ENCODE measurements at places on chromosomes 2 and 18.

DNA sequence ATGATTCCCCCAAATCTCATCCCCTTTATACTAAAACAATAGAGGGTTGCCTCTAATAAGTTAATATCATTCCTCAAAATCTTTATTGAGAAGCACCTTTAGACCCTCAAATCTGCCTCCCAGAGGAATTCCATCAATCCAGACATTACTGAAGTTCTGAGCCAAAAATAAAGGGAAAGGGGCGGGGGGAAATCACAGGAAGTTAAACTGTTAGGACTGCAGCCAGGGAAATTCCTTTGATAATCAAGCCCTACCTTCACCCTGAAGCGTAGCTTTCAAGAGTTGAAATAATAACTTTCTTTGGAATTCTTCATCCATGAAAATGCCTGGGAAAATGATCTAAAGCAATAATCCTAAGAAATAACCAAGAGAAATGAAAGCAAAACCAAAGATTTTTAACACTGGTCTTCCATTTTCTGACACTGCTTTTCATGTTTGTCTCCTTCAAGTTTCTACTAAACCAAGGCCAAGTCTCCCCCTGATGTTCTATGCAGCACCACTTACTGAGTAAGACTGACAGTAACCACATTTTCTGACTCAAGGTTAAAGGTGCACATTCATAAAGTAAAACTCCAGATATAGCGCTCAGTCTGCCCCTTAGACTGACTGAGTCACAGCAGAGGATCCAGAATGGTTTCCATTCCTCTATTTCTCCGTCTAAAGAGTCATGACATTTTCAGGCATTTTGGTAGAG, 78.2 kb downstream of the TCF4 start:
- DNase-seq: no peak

DNA sequence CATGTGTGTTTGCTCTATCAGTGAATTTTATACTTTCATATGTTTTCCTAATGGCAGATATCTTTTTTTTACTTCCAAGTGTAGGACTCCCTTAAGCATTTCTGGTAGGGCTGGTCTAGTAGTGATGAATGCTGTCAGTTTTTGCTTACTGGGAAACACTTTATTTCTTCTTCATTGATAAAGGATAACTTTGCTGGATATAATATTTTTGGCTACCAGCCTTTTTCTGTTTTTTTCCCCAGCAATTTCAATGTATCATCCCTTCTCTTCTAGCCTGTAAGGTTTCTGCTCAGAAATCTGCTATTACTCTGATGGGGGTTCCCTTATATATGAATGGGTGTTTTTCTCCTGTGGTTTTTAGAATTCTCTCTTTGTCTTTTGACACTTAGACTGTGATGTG, 980.6 kb upstream of the PIK3C3 start:
- DNase-seq: no peak

DNA sequence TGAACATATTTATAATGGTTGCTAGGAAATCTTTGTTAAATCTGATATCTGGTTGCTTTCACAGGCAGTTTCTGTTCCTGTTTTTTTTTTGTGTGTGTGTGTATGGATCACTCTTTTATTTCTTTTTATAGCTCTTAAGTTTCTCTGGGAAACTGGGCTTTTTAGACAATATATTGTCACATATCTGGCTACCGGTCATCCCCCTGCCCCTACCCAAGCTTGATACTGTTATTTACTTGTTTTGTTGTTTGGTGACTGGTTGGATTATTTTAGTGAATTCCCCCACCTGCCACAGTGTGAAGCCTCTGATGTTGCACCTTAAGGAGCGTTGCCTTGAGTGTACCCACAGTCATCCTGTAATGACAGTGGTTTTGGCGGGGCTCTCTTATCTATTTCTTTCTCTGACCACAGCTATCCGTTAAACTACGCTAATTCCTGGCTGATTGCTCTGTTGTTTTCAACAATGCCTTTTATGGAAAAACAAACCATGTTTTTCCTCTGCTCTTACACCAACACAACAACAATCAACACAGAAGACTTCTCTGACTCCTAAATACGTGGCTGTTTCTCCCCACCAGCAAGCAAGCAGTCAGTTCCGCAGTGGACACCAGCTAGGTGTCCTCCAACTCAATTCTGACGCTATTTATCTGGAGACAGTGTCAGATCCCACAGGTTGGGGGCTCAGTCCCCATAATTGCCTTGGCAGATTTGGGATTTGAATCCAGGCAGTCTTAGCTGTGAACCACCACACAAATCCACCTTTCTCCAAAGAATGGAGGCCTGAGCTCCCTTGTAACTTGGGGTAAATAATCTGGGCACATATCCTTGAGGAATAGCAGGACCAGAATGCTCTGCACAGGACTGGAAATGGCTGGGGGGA, 10.9 kb downstream of the GNLY start:
- no peak for DNase-seq

DNA sequence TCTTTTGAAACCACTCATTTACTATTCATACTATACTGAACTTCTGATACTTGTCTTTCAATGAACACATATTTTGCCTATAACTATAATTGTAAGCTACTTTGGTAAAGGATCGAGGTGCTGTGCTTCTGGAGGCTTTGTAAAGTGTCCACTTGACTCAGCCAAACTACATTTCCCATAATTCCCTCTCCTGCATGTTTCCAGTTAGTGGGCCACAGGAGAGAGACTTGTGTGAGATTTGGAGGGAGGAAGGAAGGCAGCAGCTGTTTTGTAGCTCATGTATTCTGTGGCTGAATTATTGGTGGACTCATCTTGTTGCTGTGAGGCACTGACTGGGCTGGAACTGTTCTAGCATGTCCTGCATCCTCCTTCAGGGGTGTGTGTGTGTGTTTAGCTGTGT, 328.8 kb downstream of the ARL6IP6 start:
- DNase-seq: no peak

DNA sequence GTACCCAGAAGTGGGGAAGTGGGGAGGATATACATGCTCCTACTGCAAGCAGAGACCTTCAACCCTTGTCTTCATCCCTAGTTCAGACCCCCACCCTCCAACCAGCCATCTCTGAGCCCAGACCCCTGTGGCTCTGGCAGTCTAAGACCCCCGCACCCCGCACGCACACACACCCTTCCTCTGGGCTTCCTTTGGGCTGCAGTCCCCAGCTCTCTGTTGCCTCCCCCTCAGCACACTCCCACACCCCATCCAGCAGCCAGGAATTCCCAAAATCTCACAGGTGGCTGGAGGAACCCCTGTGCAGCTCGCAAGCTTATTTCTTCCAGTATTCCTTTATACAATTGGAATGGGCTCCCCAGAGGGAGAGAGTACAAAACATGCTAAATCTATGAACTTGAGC, 13.9 kb upstream of the GYPC start:
- DNase-seq: no peak

DNA sequence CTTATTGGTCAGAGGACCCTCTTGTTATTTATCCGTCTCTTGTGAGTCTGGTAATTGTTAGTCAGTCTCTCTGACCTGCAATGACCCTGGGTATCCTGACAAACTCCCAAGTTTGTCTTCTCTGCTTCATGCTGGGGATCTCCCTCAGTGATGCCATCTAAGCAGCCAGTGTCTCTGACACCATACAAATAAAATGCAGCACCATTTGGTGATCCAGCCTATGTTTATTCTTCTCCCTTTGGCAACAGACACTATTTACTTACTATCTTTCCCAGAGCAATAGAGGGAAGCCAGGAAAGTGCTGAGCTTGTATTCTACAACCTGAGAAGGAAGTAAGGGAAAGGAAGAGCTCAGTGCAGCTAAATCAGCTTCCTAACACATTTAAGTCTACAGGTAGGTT, 15.9 kb downstream of the SERPINE2 start:
- no peak for DNase-seq

- no peak for DNase-seq
These were observed 129.3 kb downstream of the RDH14 start for GRCh38 chr2:18430996-18431748.

DNA sequence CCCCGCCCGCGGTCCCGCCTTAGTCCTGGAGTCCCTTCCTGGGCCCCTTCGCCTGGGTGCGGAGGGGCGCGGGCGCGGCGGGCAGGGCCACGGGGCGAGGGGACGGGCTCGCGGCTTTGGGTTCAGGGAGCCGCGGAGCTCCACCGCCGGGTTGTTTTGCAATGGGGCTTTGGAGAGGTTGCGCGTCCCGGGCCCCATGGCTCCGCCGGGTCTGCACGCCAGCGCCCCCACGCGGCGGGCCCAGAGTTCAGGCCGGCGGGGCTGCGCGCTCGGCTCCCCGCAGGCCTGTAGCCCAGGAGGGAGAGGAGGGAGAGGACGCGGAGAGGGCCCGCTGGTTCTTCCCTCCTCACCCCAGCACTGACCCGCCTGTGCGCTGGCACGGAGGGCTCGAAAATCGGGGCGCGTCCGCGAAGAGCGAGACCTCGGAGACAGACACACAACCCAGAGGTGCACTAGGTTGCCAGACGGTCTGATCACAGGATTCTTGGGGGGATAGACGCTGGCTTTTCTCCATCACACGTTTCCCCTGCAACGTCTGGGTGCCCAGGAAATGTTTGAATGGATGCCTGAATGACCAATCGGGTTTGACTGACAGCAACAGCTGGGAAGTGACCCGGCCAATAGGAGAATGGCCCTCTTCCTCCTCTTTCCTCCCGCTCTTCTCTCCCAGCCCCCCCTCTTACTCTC, 4.9 kb upstream of the SIX2 start:
- no peak for DNase-seq

- DNase-seq: no peak
These were observed 4.0 kb upstream of the COL3A1 start for GRCh38 chr2:188970211-188970610.

- no peak for DNase-seq
These were observed 26.1 kb upstream of the SETBP1 start for GRCh38 chr18:44654573-44654972.

GRCh38 chr2:8974016-8974415, 29.5 kb downstream of the MBOAT2 start:
- no peak for DNase-seq

DNA sequence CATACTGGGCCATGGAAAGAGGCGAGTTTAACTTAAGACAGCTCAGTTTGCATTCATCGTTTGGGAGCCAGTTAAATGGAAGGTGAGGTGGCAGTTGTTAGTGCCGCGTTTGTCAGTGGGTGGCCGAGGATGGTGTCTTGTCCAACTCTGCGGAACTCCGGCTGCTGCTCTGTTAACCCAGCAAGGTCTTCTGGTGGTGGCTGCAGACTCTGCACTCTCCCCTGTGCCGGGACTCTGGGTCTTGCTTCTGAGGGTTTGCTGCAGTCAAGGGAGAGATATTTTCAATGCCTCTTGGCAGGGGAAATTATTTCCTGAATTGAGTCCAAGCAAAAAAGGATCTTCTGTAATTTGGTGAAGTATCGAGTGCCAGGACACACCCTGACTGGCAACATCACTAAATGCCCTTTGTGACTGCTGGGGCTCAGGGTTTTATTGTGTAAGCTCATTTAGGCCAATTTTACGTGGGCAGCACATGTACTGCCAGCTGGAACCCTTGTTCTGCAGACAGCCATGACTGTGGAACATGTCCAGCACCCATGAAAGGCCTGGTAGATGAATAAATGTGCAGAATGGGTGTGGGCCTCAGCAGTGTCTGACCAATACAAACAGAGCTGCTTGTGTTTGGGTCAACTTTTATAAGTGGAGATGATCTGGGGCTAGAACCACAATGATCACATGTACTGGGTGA, 58.1 kb downstream of the IL1R2 start:
- no peak for DNase-seq

- DNase-seq: no peak
These were observed 95.3 kb upstream of the BZW1 start for GRCh38 chr2:200716386-200716785.

GRCh38 chr18:77478646-77479442, 229.2 kb downstream of the GALR1 start:
- no peak for DNase-seq

DNA sequence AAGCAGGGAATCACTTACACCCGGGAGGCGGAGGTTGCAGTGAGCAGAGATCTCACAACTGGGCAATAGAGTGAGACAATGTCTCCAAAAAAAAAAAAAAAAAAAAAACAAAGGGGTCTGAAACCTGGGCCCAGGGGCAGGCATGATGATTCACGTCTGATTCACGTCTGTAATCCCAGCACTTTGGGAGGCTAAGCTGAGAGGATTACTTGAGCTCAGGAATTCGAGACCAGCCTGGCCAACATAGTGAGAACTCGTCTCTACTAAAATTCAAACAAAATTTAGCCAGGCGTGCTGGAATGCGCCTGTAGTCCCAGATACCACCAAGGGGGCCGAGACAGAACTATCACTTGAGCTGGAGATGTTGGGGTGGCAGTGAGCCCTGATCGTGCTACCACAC, 30.3 kb downstream of the TEX44 start:
- no peak for DNase-seq

DNA sequence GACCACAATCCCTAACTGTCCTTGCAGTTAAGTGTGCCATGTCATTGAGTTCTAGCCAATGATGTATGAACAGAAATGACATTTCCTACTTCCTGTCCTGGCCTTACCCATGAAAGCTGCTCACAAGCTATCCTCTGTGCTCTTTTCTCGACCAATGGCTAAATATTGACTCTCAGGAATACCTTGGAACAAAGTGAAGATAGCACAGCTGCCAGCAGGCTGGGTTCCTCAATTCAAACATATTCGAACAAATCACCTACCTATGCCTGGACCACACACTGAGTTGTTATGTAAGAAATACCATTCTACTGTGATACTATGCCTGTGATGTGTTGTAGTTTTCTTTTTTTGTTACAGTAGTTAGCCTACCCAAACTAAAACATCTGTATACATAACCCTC, 65.1 kb downstream of the GAREM1 start:
- no peak for DNase-seq

DNA sequence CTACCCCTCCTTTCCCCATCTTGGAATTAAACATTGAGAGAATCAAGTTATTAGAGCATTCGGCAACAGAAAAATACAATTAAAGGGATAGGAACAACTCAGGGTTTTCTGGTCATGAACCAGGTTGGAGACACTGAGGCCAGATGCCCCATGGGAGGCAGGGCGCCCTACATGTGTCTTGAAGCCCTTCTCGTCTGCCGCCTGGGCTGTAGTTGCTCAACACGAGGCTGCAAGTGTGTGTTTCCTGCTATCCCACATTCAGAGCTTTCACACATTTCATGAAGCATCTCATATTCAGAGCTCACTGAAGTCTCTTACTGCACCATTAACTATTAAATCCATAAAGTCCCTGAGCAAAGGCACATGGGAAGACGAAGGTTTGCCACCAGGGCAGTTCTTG, 28.8 kb downstream of the TTC39C start:
- DNase-seq: no peak

DNA sequence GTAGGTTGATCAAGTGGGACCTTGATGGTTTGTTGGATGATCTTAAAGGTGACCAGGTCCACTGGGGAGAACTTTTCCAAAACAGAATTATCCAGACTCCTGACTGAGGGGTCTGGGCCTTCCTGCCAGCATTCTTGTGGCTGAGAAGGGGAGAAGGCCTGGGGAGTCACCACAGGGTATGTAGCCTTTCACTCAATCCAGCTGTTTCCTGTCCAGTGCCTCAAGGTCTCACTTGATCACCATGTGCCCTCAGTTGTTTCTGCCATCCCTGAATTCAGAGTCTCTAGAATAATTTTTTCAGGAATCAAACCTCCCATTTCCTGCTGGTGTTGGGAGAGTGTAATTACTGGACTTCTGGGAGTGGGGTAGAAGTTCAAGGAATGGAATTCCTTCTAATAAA, 54.4 kb upstream of the TANC1 start:
- DNase-seq: no peak

GRCh38 chr2:204364860-204365535, 180.3 kb upstream of the PARD3B start:
- no peak for DNase-seq
